ENCODE measurements at places on chromosomes 5 and 9. TPM values are rescaled to one million over a fixed set of nuclear protein-coding genes. Genes with fewer than 3 reads are reported as not detected.

ZMYND19 gene
- total RNA-seq = 33.9 TPM

DNA sequence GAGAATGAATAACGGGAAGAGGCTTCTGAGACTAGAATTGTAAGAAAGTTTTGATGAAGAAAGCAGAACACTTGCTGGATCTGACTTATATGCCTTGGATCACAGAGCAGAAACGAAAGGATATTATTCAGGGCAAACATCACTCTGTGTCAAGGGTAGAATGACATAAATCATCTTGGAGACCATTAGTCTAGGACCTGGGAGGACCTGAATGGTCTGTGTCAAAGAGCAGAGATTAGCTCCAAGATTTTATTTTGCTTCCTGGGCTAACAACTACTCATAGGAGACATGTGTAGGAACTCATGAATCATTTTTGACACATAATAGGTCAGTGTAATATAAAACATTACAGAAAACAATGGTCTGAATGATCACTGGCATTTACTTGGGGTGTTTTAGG lies 417.9 kb downstream of the SLCO4C1 start:
- DNase-seq = no peak

DNA sequence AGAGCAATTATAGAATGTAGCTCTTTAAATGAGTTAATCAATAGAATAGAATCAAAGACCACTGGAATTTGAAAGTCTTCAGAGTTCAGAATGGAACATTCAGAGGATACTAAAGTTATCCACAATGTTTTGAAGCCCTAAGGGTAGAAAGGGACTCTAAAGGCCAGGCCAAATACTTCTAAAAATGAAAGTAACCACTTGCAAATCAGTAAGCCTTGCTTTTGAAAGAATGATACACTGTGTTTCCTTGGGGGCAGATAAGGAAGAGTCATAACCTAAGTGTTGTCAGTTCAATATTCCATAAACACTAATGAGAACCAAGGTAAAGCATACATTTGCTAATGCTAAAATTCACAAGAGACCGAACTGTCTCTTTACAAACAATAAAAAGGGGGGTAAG lies 813.5 kb downstream of the PTPRD start:
- no peak for DNase-seq

MYOT gene
- total RNA-seq = not detected

GRCh38 chr9:70470050-70471015 lies 55.9 kb upstream of the KLF9 start:
- no peak for DNase-seq

DNA sequence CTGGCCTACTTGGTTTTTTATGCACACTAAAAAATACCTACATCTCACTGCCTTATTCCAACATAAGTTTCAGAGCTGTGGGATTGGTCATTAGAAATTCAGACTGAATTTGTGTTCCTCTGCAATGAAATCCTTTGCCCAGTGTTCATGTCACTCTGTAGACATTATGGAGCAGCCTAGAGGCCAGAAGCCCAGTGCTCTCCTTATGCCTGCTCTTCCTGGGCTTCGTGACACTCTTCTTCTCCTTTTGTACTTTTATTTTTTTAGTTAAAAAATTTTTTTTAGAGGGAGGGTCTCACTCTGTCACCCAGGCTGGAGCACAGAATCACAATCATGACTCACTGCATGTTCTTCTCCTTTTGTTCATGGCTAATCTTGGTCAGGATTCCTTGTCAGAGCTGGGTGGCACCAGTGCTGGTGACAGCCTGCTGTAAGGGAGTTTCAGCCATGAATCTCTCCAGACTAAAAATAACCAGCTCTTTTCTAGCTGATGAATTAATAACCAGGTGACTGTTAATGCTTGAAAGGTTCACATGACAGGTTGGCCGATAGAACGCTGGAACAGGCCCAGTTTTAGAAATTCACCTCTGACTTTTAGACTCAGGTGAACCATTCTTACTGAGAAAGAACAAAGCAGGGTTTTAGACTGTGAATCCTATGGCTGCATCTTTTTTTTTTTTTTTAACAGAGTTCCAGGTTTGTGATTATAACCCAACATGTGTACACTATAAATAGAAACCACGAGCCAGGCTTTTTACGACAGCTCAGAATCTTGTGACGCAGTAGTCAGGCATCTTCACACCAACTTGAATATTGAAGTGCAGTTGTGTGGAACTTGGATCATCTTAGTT lies 34.1 kb upstream of the C5orf47 start:
- no peak for DNase-seq

DNA sequence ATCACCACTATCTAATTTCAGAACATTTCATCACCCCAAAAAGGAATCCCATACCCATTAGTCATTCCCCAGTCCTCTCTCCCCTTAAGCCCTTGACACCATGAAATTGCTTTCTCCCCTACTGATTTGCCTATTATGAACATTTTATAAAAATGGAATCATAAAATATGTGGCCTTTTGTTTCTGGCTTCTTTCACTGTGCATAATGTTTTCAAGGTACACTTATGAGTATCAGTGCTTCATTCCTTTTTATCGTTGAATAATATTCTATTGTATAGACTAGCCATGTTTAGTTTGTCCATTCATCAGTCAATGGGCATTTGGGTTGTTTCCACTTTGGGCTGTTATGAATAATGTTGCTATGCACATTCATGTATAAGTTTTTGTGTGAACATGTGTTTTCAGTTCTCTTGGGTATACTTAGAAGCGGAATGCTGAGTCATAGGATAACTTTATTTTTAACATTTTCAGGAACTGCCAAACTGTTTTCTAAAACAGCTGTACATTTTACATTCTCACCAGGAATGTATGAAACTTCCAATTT lies 40.4 kb upstream of the FGF1 start:
- no peak for DNase-seq

- no peak for DNase-seq
Observed at GRCh38 chr5:115530426-115530825, 14.1 kb downstream of the FEM1C start.

DNA sequence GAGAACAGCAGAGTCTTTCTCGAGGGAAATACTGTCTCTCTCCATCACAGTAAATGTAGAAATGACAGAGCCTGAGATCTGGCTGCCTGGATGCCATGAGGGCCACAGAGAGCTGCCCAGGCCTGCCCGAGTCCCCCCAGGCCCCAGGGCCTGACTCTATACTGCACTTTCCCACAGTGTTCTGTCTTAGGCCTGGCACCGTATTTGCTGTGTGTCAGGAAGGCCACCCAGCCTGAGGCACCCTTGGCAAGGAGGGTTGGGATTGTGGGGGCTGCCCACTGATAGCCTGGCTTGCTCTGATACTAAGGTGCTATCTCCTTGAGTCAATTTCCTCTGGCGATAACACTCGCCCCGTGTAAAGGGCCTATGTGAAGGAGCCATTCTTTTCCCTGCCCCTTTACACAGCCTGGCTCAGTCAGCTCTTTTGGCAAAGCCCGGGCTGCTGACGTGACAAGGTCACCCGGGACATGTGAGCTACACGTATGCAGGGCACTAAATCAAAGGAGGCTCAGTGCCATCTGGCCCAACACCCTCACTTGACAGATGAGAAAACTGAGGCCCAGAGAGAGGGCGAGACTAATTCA lies 630.1 kb upstream of the KLF4 start:
- DNase-seq = no peak

N4BP3 gene
- total RNA-seq = 2.2 TPM

DNA sequence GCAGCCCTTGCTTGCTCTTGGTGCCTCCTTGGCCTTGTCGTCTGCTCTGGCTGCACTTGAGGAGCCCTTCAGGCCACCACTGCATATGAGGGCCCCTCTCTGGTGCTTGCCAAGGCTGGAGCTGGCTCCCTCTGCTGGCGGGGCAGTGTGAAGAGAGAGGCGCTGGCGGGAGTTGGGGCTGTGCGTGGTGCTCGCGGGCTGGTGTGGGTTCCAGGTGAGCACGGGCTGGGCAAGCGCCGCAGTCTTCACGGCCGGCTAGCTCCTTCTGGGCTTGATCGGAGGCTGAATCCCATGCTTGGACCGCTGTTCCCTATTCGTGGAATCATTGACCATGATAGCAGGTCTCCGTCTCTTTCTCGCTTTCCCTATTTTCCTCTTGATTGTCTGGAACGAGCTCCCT lies 56.5 kb downstream of the XRCC4 start:
- no peak for DNase-seq

PTGER4 gene
- not detected for total RNA-seq

FAM240B gene
- total RNA-seq = not detected

GRCh38 chr5:72202331-72202825 lies 95.1 kb downstream of the MAP1B start:
- DNase-seq = no peak

DNA sequence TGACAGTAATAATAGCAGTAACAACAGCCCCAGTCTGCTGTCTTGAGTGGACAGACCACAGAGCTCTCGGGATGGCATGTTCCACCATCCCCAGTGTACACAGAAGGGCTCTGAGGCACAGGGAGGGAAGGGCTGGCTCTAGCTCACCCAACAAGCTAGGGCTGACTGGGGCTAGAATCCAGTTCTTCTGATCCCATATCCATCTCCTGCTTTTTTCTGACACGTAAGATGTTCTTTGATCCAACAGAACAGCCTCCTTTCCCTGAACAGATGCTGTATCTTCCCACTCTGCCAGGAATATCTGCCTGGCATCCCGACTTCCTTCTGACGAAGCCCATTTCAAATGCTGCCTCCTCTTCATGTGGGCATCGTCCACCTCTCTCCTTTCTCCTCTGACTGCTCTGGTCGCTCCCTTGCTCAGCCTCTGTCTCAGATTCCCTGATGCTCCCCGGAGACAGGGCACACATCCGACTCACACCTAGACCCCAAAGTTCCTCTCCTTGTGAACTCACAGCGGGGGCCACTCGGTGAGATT lies 43.6 kb upstream of the CLK4 start:
- no peak for DNase-seq

GRCh38 chr9:84271531-84271900 lies 69.0 kb downstream of the SLC28A3 start:
- DNase-seq = peak; percentile 65

DNA sequence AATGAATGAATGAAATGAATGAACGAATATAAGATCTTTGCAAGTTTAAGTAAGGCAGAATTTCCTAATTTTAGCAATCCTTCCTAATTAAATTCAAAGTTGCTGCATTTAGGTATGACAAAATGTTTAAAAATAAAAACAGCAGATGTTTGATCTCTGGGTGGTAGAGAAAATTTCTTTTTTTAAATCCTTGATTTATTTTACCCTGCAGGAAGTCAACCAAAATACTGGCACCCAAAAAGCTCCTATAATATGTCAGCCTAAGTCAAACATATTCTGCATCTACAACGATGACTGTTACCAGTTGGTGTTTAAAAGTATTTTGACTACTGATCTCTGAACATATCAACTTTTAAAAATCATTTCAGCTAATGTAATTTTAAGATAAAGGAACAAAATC lies 58.4 kb downstream of the TTC39B start:
- no peak for DNase-seq

CCL27 gene
- total RNA-seq = 1.7 TPM

RLN1 gene
- total RNA-seq = not detected

DNA sequence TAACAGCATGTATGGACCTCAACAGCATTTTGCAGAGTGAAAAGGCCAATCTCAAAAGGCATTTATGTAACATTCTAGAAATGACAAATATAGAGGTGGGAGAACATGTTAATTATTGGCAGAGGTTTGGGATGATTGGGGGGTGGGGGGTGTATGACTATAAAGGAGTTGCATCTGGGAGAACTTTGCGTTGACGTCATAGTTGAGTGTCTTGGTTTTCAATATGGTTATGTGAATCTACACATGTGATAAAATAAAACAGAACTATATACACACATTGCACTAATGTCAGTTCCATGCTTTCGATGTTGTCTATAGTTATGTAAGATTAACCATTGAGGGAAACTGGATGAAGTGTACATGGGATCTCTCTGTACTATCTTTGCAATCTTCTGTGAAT lies 139.1 kb downstream of the SV2C start:
- DNase-seq = no peak

NUP214 gene
- 56.5 TPM for total RNA-seq

NR5A1 gene
- total RNA-seq = not detected

GRCh38 chr5:2575871-2576270 lies 175.6 kb downstream of the IRX2 start:
- no peak for DNase-seq

DNA sequence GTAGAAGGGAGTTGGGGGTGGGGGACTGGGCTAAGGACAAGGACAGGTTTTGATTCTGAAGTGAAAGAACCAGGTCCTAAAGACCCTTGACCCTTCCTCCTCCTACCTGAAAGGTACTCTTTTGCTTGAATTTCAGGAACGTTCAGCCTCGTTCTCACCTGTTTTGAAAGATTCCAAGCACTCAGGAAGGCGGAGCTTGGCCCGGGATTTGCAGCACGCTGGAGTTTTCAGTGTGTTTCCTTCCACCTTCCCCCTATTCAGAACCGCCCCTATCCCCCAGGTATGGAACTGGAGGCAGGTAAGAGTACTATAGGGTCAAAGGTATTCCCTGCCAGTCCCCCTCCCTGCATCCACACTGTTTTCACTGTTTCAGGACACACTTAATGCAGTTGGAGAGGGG lies 7.1 kb downstream of the EGR1 start:
- no peak for DNase-seq

GRCh38 chr9:126480813-126481212 lies 132.9 kb upstream of the LMX1B start:
- DNase-seq = no peak

PCDHB11 gene
- 10.6 TPM for total RNA-seq

DNA sequence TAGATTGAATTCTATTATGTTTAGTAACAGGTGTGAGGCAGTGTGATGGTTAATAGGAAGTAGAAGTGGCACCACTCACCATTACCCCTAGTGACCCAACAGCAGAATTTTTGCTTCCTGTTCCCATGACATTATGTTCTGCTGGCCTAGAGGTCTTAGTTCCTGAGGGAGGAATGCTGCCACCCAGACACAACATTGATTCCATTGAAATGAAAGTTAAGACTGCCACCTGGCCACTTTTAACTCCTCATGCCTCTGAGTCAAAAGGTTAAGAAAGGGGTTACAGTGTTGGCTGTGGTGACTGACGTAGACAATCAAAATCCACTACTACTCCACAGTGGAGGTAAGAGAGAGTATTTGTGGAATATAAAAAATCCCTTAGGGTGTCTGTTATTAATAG lies 218.9 kb upstream of the NMUR2 start:
- DNase-seq = no peak

PCDHB14 gene
- total RNA-seq = 16.5 TPM

GRCh38 chr5:155434681-155435080 lies 421.1 kb downstream of the KIF4B start:
- no peak for DNase-seq

GRCh38 chr9:83629433-83630104 lies 6.6 kb downstream of the IDNK start:
- DNase-seq = no peak

LRRC19 gene
- total RNA-seq = not detected

DNA sequence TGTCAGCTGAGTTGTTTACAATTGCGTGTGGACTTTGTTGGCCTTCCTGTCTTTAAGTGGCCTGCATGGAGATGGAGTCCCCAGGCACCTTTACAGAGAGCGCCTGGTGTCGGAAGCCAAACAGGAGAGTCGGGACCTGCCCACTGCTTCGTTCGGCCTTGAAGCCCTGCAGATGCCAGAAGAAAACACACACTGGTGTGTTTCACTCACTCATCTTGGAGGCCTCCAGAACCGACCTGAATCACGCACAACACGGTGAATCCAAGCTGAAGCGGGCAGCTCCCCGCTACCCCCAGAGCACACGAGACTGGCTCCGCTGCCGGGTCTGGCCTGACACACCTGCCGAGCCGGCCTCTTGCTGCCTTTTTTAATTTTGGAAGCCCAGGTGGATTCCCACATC lies 419.4 kb upstream of the IRX4 start:
- DNase-seq = no peak

GRCh38 chr9:133602277-133602676 lies 6.9 kb downstream of the FAM163B start:
- no peak for DNase-seq

Data from glutamatergic neuron (in vitro differentiated cells).